ENCODE measurements at places on chromosomes 2 and 18. TPM values are rescaled to one million over a fixed set of nuclear protein-coding genes. Genes with fewer than 3 reads are reported as not detected.

Gene TMEM214
- 57.1 TPM for total RNA-seq

Gene PRSS56
- total RNA-seq: not detected

Gene THSD7B
- 3.1 TPM for total RNA-seq

Gene MAL
- 0.22 TPM for total RNA-seq

Gene LDLRAD4
- total RNA-seq: 6.2 TPM

Gene SCN3A
- not detected for total RNA-seq

Gene KCNIP3
- total RNA-seq: 2.1 TPM

Gene NXPH2
- 0.92 TPM for total RNA-seq

Gene MYO1B
- 39.0 TPM for total RNA-seq

Gene GPR35
- 0.22 TPM for total RNA-seq

Gene HOXD13
- not detected for total RNA-seq

Measured in WTC11 (cell line).